ENCODE measurements at places on chromosomes 5 and 9.

DNA sequence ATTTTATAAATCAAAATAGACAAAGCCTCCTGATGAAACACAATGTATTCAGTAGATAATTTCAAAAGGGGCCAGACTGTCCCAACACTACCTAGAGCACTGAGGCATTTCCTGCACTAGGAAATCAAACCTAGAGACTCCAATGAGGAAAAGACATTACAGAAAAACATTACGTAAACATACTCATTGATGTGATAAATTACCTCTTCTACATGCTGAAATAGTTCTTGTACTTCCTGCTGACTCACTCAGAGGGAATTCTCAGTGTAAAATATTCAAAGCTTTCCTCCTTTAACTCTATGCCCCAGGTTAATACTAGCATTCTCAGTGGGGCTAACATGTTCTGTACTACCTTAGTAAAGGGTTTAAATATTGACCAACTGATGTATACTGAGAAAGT, 178.0 kb downstream of the ESM1 start:
- DNase-seq: no peak

GRCh38 chr9:114861922-114862605, 56.2 kb upstream of the TNFSF15 start:
- no peak for DNase-seq

DNA sequence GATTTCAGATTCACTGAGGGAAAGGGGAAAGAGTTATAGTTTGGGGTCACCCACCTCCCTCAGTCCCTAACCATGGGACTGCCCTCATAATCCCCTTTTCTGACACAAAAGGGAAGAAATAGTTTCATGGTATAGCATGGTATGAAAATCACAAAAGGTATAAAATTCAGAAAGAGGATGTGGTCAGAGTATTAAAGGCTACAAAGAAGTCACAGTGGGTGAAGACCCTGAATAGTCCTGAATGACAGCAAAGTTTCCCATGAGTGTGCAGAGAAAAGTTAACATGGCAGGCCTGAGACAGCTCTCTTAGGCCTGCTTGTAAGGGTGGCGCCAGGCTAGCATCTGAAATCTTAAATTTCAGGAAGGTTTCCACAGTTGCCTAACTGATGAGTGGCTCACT, 290.6 kb upstream of the ZNF608 start:
- DNase-seq: no peak

- no peak for DNase-seq
These were observed 77.0 kb downstream of the OXCT1 start for GRCh38 chr5:41793141-41793770.

- DNase-seq: no peak
These were observed 9.8 kb upstream of the CTSL start for GRCh38 chr9:87716141-87716540.

- DNase-seq: no peak
These were observed 144.8 kb upstream of the PIK3R1 start for GRCh38 chr5:68070591-68071281.

DNA sequence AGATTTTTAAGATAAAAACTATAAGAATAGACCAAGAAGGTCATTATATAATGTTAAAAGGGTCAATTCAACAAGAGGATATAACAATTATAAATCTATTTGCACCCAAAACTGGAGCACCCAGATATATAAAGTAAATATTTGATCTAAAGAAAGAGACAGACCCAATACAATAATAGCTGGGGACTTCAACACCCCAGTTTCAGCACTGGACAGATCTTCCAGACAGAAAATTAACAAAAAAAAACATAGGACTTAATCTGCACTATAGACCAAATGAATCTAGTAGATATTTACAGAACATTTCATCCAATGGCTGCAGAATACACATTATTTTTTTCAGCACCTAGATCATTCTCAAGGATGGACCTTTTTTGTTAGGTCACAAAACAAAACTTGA, 331.9 kb downstream of the SPOCK1 start:
- DNase-seq: no peak

- DNase-seq: no peak
These were observed 78.8 kb downstream of the GNA14 start for GRCh38 chr9:77569335-77569734.

GRCh38 chr5:179023528-179024189, at the start of gene ZNF879:
Gene ZNF879 (plus strand): TSS chr5:179023804. CDS start chr5:179025005, 1,201 bp downstream.
- peak; percentile 85 for DNase-seq

GRCh38 chr5:125685771-125686170, 737.4 kb upstream of the GRAMD2B start:
- DNase-seq: no peak

GRCh38 chr9:126165755-126166154, 160.9 kb upstream of the MVB12B start:
- no peak for DNase-seq

All from central memory CD8-positive, alpha-beta T cell (primary cell).